ENCODE measurements at places on chromosomes 12 and 14.
A peak's percentile ranks its signal among the peaks of the same experiment; 100 is the strongest.

DNA sequence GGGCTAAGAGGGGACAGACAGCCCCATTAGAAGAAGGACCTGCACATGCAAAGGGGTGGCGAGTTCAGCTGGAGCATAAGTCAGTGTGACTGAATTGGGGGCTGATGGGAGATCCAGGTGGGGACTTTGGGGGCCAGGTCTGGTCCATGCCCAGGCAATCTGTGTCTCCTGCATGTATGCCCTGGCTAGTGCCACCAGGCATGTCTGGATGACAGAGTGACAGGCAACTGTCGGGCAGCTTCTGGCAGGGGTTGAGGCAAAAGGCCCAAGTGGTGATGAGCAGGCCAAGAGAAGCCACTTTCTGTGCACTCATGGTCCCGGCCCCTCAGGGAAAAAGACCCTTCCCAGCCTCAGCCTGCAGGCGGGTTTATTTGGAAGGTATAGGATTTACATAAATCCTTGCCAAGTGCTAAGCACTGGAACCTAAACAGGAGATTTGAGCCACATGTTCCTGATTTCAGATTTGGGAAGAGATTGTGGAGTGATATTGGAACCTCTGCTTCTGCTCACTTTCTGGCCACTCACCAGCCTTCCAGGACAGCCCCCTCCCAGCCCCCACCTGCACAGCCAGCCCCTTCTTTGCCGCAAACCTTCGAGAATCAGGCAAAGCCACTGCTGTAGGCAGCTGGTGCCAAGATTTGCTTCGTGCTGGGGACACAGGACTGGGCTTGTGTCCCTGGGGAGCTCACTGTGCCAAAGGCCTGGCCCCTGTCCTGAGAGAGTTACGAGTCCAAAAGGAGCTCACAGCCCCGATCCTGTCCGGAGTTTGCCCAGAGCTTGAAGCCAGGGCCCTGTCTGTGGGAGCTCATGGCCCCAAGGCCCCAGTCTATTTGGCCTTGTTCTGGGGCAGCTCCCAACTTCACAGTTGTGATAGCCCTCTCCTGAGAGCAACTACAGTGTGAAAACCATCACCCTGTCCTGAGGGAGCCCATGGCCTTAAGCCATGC, 232.5 kb upstream of the RTL1 start:
- no peak for DNase-seq

DNA sequence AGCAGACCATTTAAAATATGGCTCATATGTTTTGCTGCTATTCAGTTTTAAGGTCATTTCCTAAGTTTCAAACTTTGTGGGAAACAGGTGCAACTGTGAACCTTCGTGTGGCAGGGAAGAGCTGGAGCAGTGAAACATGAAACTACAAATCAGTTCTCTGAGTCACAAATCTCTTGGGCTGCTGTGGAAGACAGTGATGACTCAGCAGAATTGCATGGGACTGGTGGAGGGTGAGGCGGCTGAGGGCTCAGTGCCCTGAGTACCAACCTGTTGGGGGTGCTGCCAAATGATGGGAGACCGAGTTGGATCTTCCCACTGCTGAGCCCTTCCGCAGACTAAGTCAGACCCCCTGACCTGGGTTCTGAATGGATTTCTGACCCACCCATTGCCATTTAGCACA, 8.4 kb upstream of the CALM1 start:
- DNase-seq: no peak

GRCh38 chr14:54709444-54709843, 142.5 kb downstream of the SAMD4A start:
- DNase-seq: no peak

DNA sequence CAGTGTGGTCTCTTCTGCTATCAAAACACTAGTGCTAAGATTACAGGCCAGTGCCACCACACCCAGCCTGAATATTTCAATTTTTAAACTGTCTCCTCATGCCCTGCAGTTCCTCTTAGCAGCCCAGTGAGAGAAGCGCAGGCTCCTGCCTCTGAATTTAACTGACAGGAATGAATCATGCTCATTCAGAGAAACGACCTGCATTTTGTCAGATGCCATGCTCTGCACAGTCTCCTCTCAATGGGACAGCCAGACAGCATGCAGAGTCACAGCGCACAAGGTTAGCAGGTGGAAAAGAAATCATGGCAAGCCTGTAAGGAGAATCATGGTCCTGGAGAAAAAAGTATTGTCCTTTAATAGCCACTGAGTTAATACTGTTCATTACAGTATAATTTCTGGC, 691.0 kb upstream of the SEL1L start:
- no peak for DNase-seq

DNA sequence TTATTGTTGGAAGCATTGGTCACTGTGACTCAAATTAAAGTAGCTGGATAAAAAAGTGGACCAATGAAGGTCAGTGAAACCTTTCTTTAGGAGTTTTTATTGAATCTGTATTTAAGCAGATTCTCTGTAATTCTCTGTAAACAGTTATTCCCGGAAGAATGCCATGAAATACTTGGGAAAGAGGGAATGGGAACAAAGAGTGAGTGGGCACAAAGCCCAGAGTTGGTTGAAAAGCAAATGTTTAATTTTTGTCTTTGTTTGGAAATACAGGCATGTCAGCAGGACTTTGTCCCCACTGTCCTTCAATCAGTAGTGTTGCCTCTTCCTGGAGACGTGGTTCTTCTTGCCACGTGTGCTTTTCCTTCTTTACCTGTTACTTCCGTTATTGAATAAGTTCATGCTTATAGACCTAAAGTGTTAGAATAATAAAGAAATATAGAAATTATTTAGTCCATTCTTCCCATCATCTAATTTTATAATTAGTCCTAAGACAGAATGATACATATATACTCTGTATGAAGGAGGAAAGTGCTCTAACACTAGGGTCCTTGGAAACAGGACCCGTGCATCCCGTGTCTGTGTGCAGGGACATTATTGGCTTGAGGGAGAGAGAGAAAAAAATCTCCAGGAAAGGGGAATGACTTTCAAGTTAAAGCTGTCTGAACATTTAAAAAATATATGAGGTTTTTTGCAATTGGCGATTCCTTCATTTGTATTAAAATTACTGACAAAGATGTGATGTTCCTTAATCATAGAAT, 2.0 kb upstream of the ANG start:
- no peak for DNase-seq

DNA sequence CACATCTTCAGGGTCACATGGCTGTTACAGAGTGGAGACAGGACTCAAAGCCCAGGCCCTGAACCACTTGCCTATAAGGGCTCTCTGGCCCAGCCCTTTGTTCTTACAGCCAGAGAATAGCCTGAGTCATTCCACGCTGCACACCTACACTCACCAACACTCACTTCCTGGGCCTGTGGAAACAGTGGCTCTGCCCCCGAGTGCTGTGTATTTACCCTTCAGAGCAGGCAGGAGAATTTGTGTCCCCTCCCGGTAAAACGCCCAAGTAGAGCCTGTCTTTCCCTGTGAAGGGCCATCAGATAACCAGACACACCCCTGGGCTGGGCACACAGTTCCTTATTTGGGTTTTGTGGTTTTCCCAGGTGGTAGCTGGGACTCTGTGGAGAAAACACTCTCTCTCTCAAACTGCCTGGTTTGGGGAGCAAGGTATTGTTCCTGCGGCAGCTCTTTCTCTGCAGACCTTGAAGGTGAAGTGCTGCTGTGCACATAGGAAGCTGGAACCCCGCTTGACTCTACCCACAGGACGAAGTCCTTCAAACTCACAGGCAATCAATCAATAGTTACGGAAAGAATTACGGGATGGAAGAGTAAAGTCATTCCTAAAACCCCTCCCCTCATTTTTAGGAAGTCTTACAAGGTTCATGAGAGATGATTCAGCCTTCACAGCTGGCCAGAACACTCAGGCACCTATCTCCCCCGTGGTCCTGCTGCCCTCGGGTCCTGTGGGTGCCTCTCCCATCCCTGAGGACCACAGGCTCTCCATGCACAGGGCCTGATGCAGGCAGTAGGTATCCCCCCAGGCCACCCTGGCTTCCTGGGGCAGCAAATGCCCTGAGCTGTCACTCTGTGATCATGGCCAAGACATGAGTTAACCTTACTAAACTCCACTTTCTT, 20.3 kb downstream of the FIGNL2 start:
- DNase-seq: peak; percentile 48

DNA sequence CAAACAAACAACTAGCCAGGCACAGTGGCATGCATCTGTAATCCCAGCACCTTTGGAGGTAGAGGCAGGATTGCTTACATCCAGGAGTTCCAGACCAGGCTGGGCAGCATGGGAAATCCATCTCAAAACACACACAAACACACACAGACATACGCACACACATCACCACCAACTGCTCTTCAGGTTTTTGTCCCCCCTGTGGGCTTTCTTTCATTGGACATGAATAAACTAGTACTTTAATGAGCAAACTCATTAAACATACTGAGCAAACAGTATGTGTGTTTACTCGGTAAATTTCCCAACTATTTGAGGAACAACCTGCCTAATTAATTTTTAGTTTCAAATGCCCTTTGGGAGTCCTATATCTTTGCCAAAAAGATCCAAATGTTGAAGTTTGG, 10.1 kb upstream of the RASSF3 start:
- no peak for DNase-seq

DNA sequence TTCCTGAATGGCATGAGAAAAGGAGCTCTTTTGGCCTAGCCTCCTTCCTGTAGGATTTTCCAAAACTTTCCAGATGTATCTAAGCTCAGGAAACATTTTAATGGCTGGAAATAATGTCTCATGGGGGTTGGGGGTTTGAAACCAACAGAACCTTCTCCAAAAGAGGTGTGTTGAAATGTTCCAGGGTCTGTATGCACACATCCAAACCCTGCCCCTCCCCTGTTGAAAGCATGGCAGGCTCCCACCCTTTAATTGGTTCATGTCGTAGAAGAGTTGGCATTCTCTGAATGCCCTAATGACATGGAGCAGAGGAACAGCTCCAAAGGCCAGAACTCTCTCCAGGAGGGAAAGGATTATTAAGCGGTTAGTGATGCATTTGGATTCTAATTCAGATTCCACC, 353.2 kb downstream of the ZFP36L1 start:
- DNase-seq: no peak

GRCh38 chr14:101882141-101882935, 82.0 kb upstream of the DYNC1H1 start:
- DNase-seq: no peak

DNA sequence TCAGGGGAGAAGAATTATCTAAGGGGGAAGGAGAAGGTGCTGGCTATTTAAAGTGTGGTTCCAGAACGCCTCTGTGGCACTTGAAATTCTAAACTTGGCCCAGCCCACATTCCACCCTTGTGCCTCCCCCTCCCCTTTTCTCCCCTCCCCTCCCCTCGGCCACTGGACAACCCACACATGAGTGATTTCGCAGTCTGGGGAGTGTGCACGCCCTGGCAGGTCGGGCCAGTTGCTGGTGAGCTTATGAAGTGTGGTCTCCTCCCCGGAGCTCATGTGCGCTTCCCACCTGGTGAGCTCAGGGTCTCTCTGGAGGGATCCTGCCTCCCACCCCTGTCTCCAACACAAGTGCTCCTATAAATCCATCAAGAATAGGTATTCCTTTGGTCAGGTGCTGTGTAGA, at the start of gene SLC6A13:
SLC6A13 (minus strand) TSS at position 20 of the 400 bp plus-strand sequence. CDS start 2,784 bp downstream, outside the sequence.
- DNase-seq: no peak

GRCh38 chr14:35715079-35715478, 94.0 kb downstream of the RALGAPA1 start:
- no peak for DNase-seq

GRCh38 chr12:17609153-17609552, 480.8 kb downstream of the RERGL start:
- DNase-seq: no peak

DNA sequence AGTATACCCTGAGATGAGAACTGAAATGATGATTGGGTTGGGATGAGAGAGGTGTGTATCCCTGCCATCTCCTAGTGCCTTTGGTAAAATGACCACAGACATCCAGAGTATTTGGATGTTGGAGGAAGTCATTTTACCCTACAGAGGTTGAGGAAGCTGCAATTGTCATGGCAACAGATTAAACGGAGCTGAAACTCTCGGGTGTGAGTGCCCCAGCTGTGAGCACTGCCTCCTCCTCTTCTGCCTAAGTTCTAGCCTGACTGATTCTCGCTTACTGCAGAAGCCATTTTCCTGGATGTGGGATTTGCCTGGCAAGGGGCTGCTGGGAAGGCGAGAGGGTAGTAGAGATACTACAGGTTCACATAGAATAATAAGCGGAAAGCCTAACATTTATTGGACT, 10.3 kb upstream of the PPP4R4 start:
- DNase-seq: no peak

DNA sequence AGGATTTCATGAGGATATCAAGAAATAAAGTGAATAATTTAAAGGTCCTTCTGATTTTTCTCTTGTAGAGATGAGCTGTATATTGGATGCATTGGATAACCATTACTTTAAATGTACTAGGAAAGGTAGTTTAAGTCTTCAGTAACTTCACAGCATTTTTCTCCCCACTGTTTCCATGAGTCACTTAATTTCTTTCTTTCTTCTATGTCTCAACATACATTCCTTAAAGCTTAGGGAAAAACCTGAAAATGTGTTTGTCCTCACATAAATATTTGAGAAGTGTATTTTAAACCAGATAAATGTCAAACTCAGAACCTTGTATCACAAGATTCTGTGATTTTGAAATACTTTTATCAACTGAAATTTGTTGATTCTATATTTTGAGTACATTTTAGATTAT, 1970.2 kb upstream of the FLRT2 start:
- no peak for DNase-seq

GRCh38 chr12:22576473-22576872, 32.1 kb upstream of the C2CD5 start:
- DNase-seq: no peak

DNA sequence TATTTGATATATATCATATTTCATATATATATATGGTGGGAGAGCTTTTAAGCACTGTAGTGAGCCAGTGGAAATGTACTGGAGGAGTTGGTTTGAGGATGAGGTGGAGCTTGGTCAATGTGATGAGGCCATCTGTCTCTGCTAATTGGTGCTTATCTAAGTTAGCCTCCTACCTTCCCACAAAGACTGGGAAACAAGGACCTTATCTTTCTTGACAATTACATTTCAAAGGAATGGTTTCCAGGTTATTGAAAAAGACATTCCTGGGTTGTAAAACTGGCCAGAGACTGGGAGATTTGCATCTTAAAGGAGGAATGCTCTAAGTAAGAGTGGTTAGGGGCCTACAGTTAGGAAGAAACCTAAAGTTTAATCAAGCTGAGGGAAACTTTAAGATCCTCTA, 212.8 kb upstream of the SYT1 start:
- no peak for DNase-seq

- DNase-seq: peak; percentile 32
These were observed 581 bp downstream of the PITPNM2 start for GRCh38 chr12:123150275-123150743.

GRCh38 chr14:94368243-94368590, 20.2 kb downstream of the SERPINA1 start:
- no peak for DNase-seq

GRCh38 chr12:90645181-90645580, 309.8 kb downstream of the CCER1 start:
- DNase-seq: no peak

- DNase-seq: no peak
These were observed 824 bp downstream of the TBK1 start for GRCh38 chr12:64452559-64453329.

DNA sequence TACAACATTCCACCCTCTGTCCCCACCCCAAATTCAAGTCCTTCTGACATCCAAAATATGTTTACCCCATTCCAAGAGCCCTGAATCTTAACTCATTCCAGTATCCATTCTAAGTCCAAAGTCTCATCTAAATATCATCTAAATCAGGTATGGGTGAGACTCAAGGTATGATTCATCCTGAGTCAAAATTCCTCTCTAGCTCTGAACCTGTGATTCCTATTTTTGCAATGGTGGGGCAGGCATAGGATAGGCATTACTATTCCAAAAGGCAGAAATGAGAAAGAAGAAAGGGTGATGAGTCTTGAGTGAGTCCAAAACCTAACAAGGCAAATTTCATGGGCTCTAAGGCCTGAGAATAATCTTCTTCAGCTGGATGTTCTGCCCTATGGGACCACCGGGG, 140.3 kb upstream of the FAR2 start:
- no peak for DNase-seq

- DNase-seq: no peak
These were observed 47.2 kb downstream of the CCDC91 start for GRCh38 chr12:28237423-28237822.

Data from stimulated activated CD8-positive, alpha-beta memory T cell treated with anti-CD3 and anti-CD28 coated beads, Interleukin-2, amount 100 ng/mL, for 48 hours (primary cell).